CD4-positive, alpha-beta T cell treated with Interleukin-6 for 4 hours (primary cell): ENCODE measurements at places on chromosomes 1 and 21.
A peak's percentile ranks its signal among the peaks of the same experiment; 100 is the strongest.

DNA sequence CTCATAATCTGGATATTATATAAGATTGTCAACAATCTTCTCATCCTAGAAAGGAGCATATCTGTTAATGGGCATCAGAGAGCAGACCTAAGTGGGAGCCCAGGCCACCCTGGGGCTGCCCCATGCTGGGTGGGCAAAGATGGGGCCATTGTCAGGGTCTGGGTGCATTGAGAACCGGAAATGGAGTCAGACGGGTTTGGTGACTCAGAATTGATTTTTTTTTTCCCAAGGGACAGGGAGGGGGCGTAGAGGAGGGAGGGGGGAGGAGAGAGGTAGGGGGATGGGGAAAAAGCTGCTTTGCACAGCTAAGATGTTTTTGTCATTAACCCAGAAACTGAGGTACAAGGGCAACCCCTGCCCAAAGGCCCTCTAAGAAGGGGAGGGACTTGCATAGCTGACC lies 1.3 kb downstream of the ATXN7L2 start:
- DNase-seq = no peak

- peak; percentile 15 for DNase-seq
Observed at GRCh38 chr1:158969855-158970254, 38.5 kb downstream of the PYHIN1 start.

DNA sequence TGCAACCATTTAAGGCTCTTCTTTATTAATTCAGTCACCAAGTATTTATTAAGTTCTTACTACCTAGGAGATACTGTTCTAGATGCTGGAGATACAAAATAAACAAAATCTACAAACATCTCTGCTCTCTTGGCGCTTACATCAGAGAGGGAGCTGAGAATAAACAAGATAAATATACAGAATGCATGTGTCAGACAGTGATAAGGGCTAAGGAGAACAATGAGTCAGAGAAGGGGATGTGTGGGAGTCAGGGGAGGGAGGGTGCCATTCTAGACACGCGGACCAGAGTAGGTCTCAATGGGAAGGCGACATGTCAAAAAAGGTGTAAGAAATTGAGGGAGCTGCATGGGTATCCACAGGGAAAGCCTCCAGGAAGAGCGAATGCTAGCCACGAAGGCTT lies 393.2 kb downstream of the RWDD3 start:
- DNase-seq = no peak

DNA sequence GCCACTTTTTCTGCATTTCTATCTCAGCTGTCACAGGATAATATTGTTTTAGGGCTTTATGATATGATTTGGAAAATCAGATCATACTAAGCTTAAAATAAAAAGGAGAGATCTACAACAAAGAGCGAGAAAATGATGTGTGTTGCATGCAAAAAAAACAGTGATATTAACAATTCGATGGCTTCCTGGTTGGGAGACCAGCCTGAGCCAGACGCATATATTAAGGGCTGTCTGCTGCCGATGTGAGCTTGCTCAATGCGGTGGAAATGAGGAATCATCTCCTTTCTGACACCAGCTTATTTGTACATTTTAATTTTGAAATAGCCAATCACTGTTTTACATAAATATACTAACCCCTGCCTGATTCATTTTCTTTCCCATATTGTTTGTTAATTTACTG lies 862.6 kb downstream of the USP25 start:
- DNase-seq = no peak

- DNase-seq = no peak
Observed at GRCh38 chr1:6982860-6983259, 197.6 kb downstream of the CAMTA1 start.

- no peak for DNase-seq
Observed at GRCh38 chr1:23376890-23377811, 7.5 kb upstream of the ZNF436 start.

GRCh38 chr1:25581764-25582163 lies 34.8 kb upstream of the MAN1C1 start:
- DNase-seq = no peak

GRCh38 chr1:84410328-84411095 lies 12.2 kb downstream of the DNASE2B start:
- no peak for DNase-seq
